ENCODE measurements at places on chromosomes 6 and 20.

- no peak for DNase-seq
These were observed 60.1 kb downstream of the PHACTR3 start for GRCh38 chr20:59664421-59664941.

GRCh38 chr6:154257067-154257466 lies 99.5 kb downstream of the IPCEF1 start:
- no peak for DNase-seq

- DNase-seq, result no peak
These were observed 899.4 kb upstream of the FLRT3 start for GRCh38 chr20:15236812-15237211.

- DNase-seq, result no peak
These were observed 297.5 kb upstream of the FERMT1 start for GRCh38 chr20:6420336-6420735.

- DNase-seq, result no peak
These were observed 633.5 kb downstream of the RFPL4B start for GRCh38 chr6:112980676-112981075.

- DNase-seq, result no peak
These were observed 173.9 kb downstream of the DHX35 start for GRCh38 chr20:39135885-39136544.

DNA sequence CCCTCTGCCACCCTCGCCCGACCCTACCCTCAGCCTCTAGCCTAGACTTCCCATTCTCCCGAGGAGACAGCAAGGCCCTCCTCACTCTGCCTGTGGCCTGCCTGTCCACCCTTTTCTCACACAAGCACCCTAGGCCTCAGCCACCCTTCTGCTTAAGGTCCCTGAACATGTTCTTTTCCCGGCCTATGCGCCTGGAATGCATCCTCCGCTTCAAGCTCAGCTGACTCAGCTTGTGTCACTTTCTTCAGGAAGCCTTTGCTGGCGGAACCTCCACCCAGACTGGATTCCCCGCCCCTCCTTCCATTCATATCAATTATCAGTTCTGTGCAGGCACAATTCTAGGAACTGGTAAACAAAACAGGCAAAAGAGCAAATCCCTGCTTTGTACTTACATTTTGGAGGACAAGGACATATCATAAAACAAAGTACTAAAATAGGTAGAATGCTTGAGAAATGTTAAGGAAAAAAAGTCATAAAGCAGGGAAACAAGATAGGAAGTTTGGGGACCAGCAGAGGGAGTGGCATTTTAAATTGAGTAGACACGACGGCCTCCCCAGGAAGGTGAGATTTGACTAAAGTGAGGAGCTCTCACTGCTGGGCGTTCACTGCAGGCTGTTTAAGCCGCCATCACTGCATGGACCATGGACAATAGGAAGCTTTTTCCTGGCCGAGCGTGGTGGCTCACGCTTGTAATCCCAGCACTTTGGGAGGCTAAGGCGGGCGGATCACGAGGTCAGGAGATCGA lies 17.9 kb upstream of the SNHG17 start:
- no peak for DNase-seq

GRCh38 chr6:151413372-151414145 lies 22.2 kb upstream of the ZBTB2 start:
- peak; percentile 76 for DNase-seq

DNA sequence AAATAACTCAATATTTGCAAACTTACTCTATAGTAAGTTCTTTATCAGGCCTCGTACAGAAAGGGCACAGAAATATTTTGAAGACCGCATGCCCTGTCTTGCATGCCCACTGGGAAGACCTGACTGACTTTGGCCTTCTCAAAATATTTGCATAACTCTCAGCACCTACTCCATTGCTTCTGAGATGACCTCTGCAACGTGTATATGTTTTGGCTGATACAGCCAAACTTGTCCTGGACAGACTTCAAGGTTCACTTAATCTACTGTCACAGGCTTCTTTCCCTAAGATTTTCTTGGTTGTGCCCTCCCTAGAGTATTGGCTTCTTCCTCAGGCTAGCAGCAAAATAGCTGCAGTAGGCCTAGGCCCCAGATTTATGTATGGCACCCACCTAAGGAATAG lies 21.5 kb upstream of the SERINC3 start:
- no peak for DNase-seq

DNA sequence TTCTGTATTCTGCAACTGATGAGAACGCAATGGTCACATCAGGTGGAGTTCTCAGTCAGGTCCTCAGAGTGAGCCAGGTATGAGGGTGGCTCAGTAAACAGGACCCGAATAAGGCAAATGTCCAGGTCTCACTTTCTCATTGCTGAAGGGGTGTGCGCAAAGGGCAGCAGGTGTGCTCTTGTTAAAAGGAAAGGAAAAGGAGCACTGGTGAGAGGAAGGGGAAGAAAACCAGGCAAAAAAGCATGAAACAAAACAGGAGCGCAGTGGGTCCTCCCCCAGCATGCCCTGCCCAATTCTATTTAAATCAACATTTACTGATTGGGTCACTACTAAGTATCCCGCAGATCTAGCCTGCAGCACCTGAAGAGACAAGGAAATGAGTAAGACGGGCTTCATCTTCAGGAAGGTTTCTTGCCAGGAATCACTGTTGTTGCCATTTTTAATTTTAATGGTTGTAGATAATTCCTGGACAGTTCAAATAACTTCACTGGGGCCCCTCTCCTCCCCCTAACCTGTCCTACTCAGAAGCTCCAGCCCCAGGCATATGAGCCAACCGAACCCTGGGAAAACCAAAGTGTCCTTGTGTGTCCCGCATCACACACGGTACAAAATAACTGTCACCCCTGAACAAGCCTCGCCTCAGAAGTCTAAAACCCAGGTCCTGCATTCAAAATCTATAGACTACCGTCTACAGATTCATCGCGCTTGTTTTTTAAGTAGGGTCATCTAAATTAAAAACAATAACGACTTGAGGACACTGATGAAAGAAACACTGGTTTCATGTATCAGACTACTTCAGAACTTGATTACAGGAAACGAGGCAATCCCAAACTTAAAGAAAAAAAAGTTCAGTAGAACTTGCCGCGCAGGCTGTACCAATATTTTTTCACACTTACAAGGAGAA lies 980 bp downstream of the MBOAT1 start:
- DNase-seq, result no peak

DNA sequence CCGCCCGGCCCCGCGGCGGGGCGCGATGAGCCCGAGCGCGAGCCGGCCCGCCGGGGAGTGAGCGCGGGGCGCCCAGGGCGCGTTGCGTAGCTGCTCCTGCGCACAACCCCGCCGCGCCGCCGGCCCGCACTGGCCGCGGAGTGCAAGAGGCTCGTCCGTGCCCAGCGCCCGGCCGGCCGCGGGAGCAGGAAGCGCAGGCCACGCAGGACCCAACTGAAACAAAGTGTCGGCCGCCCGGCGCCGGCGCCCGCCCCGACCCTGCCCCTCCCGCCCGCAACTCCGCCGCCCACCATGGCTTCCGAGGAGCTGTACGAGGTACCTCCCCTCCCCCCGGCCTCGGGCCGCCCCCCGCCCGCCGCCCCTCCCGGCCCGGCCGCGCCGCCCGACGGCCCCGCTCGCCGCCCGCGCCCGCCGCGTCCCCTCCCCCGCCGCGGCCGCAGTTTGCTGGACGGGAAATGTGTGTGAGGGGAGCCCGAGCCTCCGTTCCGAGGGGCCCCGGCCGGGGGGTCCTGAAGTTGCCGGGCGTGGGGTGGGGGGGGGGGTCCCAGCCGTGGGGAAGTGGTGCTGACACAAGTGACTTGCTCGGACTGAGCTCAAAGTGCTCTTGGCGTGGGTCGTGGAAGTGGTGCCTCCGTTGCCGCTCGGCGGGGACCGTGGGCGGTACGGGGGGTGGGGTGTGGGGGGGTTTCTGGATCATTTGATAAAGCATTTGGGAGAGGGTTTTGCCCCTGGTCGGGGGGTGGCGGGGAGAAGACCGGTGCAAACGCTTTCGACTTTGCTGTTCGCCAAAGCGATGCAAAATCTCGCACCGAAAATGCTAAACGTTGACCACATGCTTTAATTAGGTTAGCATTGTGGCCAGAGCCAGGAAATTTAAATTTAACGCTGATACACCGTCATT lies 539 bp downstream of the CDYL start:
- DNase-seq, result peak; percentile 49

- DNase-seq, result no peak
These were observed 43.7 kb upstream of the BPIFA2 start for GRCh38 chr20:33124261-33124660.

GRCh38 chr6:22809370-22809769 lies 240.0 kb downstream of the HDGFL1 start:
- no peak for DNase-seq

GRCh38 chr6:7992002-7992815 lies 72.0 kb downstream of the BLOC1S5 start:
- no peak for DNase-seq

DNA sequence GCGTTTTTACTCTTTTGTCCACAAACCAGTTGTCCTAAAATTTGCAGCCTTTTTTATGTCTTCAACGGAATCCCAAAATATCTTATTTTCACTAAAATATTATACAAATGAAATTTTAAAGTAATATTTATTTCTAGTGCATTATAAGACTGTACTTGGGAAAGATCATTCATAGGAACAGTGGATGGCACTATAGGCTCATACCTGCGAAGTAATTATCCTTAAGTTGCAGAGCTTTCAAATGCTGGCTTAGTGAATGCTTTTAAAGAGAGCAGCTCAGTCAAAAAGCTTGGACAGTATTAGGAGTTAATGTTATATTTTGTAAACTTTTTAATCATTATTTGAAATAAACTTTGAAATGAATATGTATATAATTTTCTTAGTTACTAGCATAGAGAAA lies 254.9 kb downstream of the CDKAL1 start:
- DNase-seq, result no peak

- no peak for DNase-seq
These were observed 67.3 kb upstream of the DDR1 start for GRCh38 chr6:30816791-30817739.

DNA sequence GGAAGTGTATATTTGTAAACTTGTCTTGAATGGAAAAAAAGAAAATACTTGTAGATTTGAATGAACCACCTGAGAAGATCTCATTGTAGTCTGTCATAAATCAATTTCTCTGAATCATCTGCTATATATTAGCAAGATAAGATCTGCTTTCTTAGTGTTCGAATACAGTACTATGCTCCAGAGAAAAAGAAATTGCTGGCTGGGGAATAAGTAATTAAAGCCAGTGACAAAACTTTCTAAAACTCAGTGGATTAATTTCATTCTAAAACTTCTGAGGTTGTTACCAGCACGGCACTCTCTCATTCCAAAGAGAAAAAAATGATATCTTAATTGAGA lies 22.4 kb upstream of the MROH8 start:
- no peak for DNase-seq
